Naive thymus-derived CD8-positive, alpha-beta T cell (primary cell): ENCODE measurements at places on chromosomes 12 and 14. TPM values are rescaled to one million over a fixed set of nuclear protein-coding genes. Genes with fewer than 3 reads are reported as not detected.

The TSHR gene
- total RNA-seq = not detected

The HOXC4 gene
- 0.65 TPM for total RNA-seq

The TSPAN8 gene
- total RNA-seq = not detected

The PRR4 gene
- 1.8 TPM for total RNA-seq

The RHEBL1 gene
- total RNA-seq = 3.6 TPM

The APOLD1 gene
- 4.3 TPM for total RNA-seq

The FRMD6 gene
- total RNA-seq = 4.1 TPM

The CLEC4D gene
- not detected for total RNA-seq

The CD4 gene
- total RNA-seq = 1.4 TPM

The AICDA gene
- not detected for total RNA-seq

The FGF6 gene
- total RNA-seq = not detected

The NOXRED1 gene
- total RNA-seq = 1.9 TPM

The CCDC177 gene
- not detected for total RNA-seq

The EPS8 gene
- total RNA-seq = 1.1 TPM

The TSPAN19 gene
- total RNA-seq = not detected

The VWF gene
- total RNA-seq = 0.08 TPM

The KCNA5 gene
- not detected for total RNA-seq

The SMOC1 gene
- total RNA-seq = not detected

The GZMB gene
- 0.49 TPM for total RNA-seq

The PCED1B gene
- 83.9 TPM for total RNA-seq

The RASSF8 gene
- not detected for total RNA-seq

The AP5M1 gene
- 74.5 TPM for total RNA-seq

The GEMIN2 gene
- total RNA-seq = 17.0 TPM

The KCNMB4 gene
- total RNA-seq = 3.2 TPM

The DNAI7 gene
- total RNA-seq = 0.57 TPM

The SINHCAF gene
- 87.7 TPM for total RNA-seq

The ALX1 gene
- not detected for total RNA-seq

The SYNDIG1L gene
- total RNA-seq = 0.13 TPM

The CCT2 gene
- 156 TPM for total RNA-seq

The C1QL4 gene
- not detected for total RNA-seq

The MPHOSPH9 gene
- total RNA-seq = 81.8 TPM

The TTC6 gene
- total RNA-seq = not detected

The LAG3 gene
- 0.60 TPM for total RNA-seq

The C12orf50 gene
- 0.13 TPM for total RNA-seq

The INHBC gene
- 0.19 TPM for total RNA-seq

The ING4 gene
- total RNA-seq = 81.2 TPM

The EML5 gene
- total RNA-seq = 7.3 TPM

The TMEM119 gene
- total RNA-seq = 0.26 TPM

The RD3L gene
- total RNA-seq = not detected

The INSM2 gene
- not detected for total RNA-seq

The ZNF268 gene
- total RNA-seq = 36.6 TPM

The PZP gene
- not detected for total RNA-seq

The RFLNA gene
- not detected for total RNA-seq

The MYH6 gene
- total RNA-seq = not detected

The PRKD1 gene
- not detected for total RNA-seq

The TAS2R13 gene
- total RNA-seq = 1.2 TPM

The FAM186B gene
- total RNA-seq = 0.33 TPM

The RIPK3 gene
- total RNA-seq = 35.8 TPM

The MIP gene
- total RNA-seq = not detected

The RFX4 gene
- total RNA-seq = not detected
